IPS DF 6.9 (cell line): ENCODE measurements at places on chromosomes 11 and 22.

DNA sequence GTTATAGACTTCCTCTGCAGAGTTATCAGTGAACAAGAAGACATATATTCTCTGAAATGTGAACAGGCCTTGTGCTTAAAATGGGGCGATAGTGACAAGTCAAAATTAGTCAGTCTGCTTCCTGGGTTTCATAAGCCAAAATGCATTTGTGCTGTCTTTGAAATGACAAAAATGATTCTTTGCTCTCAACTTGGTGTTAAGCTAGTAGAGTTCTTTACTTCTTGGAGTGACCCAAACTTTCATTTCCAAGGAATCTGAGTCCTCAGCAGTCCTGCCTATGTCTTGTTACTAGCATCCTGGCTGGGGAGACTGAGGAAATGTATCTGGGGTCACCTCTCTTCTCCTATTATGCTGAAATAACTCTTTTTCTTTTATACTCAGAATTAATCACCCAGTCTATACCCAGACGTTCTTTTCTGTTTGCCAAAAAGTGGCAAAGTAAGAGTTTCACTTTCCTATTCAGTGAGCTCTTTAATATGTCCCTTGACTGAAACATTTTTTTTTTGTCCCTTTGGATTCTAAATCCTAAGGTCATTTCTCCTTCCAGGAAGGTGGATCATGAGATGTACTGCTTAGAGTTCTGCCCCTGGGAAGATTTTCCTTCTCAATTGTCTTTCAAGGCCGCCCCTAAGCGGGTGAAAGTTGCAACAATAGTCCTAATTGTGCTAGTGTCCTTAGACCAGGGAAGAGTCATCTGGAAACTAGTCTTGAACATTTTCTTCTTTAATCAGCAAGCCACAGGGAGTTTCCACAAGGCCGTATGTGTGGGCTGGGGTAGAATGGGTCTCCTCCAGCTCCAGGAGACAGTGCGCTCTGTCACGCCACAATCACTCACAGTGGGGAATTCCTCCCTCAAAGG lies 53.0 kb upstream of the RDX start:
- no peak for DNase-seq

GRCh38 chr11:61683961-61684869 lies 4.0 kb downstream of the DAGLA start:
- no peak for DNase-seq

- DNase-seq: no peak
These were observed 2.0 kb downstream of the GNAZ start for GRCh38 chr22:23072077-23072910.

DNA sequence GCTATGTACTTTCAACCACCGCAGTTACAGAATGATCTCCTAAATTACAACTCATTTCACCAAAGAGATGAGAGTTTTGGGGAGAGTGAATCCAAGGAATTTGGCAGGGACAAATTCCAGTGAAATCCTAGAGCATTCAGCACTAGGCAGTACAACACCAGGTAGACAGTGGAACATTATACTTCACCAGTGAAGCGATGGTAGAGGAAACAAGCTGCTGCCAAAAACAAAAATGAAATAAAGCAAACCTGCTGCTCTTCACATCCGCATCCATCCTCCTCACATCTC lies 16.9 kb downstream of the SMCO4 start:
- no peak for DNase-seq

DNA sequence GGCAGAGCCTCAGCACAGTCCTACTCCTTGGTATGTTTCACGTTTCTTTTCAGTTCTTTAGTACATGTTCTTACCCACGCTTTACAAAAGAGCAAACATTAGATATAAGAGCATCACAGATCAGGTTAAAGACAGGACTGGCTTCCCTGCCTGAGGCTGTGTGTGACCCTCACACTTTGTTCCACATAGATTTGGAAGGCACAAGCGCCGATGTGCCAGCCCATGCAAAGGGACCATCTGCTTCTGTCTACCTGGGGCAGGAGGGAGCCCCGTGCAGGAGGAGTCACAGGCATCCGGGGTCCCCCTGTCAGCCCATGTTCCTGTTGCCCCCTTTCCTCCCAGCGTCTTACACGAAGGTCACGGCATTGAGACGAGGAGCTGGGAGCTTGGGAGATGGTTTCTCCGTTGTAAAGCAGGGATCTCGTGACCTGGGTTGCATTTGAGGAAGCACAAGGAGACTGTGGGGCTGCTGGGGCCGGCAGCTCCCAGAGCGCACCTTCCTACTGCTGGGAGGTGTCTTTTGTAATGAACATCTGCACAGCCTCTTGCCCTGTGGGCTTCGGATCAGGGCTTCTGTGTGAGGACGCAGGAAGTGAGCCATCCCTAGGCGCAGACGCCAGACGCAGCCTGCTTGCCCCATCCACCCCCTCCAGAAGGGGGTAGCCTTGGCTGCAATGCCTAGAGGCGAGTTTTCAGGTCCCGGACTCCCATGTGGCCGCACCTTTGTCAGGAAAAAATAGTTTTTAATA lies 72.6 kb downstream of the SCN3B start:
- DNase-seq: no peak

DNA sequence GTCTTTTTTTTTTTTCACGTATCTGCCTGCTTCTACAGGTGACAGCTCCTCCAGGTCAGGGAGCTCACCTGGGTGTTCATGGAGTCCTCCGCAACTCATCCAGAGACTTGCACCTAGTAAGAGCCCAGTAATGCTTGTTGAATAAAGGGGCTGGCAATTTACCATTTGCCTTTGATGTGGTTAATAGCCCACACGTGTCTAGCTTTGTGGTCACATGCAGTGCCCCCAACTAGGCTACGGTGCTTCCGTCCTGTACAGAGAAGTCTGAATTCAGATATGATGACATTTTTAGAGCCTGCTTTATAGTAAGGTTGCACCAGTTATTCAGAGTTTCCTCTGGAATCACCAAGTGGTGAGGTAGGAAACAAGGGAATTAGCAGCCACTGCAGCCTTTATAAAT lies 199.4 kb upstream of the MTMR2 start:
- DNase-seq: no peak

GRCh38 chr22:45546333-45547015 lies 43.8 kb downstream of the FBLN1 start:
- no peak for DNase-seq

DNA sequence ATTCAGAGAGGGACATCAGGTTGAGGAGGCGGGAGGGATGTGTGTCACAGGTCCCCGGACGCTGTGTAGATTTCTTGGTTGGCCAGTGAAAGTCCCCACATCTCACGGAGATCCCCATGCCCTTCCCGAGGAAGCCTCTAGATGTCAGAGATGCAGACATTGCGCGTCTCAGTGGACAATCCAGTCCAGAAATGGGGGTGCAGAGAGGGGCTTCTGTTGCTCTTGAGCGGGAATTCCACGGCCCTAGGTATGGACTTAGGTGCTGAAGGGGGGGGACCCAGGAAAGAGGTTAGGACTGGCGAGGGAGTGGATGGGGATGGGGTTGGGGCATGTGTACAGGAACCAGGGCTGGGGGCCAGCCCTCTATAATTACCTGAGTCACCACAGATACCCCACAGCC lies 7.0 kb downstream of the THY1 start:
- no peak for DNase-seq

DNA sequence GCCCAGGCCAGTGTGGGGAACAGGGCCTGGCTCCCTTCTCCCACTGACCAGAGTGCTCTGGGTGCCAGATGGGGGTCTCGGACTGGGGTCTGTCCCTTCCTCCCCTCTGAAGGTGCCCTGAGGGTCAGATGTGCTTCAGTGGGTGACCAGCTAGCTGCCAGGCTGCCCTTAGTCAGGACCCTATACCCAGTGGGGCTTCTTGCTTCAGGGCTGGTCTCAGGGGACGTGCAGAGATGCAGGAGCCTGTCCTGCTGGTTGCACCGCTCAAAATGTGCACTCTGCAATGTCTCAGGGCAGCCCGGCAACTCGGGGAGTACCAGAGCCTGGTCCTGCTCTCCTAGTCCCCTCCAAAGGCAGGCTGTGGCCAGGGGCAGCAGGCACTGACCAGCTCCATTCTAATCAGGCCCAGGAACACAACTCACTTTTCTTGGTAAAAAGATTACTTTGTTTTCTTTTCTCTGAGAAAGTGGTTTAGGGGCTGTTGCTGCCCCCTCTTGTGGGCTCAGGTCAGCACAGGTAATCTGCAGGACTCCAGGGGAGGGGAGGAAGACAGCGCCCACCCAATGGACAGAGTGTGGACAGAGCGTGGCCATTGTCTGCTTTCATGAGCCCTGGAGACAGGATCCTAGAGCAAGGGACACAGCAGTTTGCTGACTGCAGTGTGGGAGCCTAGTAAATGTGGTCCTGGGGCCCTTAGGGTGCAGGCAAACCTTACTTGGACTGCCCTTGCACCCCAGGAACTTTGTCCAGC lies 80.9 kb downstream of the MED15 start:
- no peak for DNase-seq
